NCI-H1694 treated with DMSO at 0.1 percent for 48 hours (cell line): ENCODE measurements at places on chromosomes 5 and 9.
A peak's percentile ranks its signal among the peaks of the same experiment; 100 is the strongest.

DNA sequence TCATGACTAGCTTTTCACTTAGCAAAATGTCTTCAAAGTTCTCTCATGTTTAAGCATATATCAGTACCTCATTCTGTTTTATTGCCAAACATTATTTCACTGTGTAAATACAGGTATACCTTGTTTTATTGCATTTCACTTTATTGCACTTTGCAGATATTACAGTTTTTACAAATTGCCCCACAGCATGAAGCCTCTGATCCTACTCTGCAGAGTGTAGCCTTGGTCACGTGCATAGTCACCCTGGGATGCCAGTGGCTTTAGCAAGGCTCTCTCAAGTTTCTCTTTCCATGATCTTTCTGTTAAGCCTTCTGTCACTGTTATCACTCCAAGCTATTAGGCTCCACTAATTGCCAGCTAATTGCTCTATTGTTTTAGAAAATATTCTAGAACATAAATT, 182.2 kb upstream of the GRIA1 start:
- DNase-seq, result no peak

GRCh38 chr9:116566677-116567488, 120.2 kb upstream of the TRIM32 start:
- no peak for DNase-seq

DNA sequence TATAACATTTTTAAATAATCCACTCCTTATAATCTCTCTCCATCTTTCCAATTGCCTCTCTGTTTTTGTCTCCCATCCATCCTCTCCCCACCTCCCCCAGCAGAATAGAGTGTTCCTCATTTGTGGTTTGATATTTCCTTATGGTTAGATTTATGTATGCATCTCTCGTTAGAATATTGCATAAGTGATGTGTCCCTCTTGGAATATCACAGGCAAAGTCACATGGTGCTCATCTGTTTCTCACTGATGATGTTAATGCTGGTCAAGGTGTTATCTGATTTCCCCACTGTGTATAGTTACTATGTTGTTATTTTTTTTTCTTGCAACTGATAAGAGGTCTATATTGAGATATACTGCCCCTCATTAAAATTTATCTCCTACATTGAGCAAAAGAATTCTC, 3.1 kb upstream of the LRRC70 start:
- no peak for DNase-seq

DNA sequence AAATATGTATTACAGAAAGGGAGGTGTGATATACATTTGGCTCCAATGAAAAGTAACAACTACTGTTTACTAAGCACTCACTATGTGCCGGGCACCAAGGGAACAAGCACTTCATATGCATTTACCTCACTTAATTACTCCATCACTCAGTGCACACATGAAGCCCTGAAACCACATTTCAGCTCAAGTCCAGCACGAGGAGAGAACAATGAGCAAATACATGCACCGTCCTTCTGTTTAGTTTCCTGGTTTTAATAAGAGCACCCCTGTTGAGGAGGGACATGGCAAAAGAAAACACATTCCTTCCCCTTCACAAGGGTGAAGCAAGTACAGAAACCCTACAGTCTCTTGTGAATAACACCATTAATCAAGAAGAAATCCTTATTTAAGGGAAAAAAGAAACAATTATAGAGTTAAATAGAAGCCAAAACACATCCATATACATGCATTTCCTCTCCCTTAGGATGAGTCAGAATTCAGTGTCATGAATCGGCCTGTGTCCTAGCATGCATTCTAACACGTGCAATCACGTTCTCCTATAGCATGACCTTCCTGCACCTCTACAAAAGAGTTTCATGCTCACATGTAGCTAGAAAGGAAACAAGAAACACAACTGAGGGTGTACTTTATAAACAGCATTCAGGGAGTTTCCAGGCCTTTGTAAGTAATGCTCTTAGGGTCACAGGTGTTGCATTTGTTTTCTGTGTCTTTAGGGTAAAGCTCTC, 411.6 kb downstream of the BNC2 start:
- no peak for DNase-seq

DNA sequence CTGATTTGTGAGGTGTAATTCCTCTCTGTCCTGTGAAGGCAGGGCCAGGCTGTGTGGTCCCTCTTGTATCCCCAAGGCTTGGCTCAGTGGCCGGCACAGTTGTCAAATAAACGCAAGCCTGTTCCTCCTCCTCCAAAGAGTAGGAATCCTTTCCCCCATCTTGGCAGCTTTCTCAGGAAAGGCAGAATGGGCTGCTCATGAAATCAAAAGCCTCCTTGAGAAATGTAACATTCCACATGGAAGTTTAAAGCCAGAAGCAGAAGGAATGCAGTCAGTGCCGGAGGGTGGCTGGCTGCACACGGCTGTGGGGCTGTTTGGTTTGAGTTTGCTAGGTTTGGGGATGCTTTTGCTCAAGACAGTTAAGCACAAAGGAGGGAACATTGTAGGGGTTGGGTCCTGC, 34.5 kb upstream of the MED10 start:
- no peak for DNase-seq

DNA sequence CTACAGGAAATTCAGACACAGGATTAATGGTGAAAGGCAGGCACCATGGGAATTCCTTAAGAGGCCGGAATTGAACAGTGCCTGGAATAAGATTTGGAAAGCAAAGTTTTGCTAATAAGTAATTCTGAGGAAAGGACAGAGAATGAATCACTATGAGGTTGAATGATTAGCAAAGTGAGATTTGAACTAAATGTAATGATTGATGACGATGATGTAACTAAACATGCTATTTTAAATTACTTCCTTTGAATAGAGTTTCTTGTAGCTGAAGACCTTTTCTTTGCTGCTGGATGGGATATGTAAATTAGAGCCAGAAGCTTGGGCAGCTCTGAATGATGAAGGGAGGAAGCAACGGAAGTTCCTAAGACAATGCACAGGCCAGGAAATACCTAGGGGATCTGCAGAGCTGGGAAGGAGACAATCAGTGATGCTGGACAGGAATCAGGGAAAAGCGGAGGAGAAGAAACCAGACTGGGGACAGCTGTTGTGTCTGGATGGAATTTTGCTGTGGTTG, 482.0 kb downstream of the PSAT1 start:
- DNase-seq, result no peak

DNA sequence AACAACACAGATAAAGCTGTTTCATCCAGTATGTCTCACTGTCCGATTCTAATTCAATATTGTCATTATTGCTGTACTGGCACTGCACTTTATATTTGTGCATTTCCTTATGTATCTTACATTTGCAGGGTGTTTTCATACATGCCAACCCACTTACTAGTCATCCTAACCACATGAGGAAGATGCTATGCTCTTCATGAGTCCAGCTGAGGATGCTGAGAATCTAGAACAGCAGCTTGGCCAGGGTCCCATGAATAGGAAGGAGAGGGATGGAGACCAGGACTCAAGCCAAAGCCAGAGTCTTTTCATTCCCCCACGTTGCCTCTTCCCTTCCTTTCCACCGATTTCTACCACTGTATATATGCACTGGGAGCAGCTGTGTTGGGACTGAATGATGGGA, 292.8 kb upstream of the KLF4 start:
- no peak for DNase-seq

GRCh38 chr9:80964374-80964773, 725.0 kb downstream of the TLE1 start:
- peak; percentile 65 for DNase-seq

- DNase-seq, result no peak
These were observed 232.7 kb downstream of the RFK start for GRCh38 chr9:76161541-76161940.

- no peak for DNase-seq
These were observed 14.4 kb upstream of the PAIP1 start for GRCh38 chr5:43571237-43571636.

DNA sequence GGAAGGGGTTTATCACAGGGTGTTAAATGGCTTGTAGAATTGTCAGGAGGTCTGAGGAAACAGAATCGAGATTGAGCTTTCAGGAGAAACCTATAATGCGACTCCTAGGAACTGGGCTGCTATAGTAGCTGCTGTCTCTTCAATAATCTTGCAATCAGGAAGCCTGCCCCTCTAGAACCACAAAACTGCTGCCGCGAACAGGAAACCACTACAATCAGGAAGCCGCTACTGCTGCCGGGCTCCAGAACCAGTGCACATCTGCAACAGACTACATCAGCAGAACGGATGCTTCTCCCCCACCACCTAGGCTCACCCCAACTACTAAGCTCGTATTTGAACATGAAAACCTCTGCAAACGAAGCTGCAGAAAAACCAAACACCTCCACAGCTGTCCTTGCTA, 31.6 kb downstream of the TNFSF8 start:
- DNase-seq, result no peak

GRCh38 chr5:157785801-157786200, 42.3 kb downstream of the LSM11 start:
- DNase-seq, result no peak

- no peak for DNase-seq
These were observed 3.9 kb downstream of the AMACR start for GRCh38 chr5:34003941-34004340.

DNA sequence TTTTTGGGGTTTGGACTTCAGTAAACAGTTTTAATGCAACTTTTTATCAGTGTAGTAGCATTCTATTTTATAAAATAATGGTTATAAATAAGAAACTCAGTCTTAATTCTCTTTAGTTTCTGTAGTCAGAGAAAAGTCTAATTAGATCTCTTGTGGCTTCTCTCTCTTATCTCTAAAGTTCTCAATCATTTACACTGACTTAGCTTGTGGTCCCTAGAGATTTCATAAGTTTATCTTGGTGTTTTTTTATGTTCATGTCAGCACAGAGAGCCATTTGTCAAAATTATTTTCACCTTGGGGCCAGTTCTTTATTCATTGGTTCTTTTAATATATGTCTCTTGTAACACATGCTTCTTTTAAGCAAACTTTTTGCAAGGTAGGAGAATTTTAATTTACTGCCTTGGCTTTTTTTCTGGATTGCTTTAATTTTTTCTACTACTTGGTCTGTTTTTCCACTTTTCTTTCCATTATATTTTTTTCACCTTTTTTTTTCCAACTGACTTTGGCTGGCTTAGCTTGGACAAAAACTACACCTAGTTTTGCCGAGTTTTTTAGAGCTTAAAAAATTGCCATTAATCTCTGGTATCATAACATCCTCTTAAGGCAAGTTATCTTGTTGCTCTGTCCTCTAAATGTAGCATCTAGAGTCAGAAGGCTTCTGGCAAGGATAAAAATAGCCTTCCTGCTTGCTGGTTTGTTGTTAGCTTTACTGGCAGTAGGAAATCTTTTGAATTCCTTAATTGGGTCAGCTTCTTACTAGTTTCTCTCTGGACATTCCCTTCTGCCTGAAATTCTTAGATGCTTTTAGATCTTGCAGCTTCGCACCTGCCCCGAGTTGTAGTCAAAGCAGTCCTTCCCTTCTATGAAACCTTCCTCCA, 35.3 kb downstream of the CPEB4 start:
- DNase-seq, result no peak

DNA sequence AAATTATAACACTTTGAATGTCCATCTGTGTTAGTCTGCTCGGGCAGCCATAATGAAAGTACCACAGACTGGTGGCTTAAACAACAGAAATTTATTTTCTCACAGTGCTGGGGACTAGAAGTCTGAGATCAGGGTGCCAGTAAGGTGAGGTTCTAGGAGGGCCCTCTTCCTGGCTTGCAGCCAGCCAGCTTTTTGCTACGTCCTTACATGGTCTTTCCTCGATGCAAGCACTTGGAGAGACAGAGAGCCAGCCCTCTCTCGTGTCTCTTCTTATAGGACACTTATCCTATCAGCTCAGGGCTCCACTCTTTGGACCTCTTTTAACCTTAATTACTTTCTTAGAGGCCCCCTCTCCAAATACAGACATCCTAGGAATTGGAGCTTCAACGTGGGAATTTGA, 351.8 kb downstream of the SPOCK1 start:
- DNase-seq, result no peak

GRCh38 chr9:116757030-116757429, 69.9 kb downstream of the TRIM32 start:
- DNase-seq, result peak; percentile 62

GRCh38 chr9:98161851-98162250, 30.6 kb downstream of the CORO2A start:
- no peak for DNase-seq

DNA sequence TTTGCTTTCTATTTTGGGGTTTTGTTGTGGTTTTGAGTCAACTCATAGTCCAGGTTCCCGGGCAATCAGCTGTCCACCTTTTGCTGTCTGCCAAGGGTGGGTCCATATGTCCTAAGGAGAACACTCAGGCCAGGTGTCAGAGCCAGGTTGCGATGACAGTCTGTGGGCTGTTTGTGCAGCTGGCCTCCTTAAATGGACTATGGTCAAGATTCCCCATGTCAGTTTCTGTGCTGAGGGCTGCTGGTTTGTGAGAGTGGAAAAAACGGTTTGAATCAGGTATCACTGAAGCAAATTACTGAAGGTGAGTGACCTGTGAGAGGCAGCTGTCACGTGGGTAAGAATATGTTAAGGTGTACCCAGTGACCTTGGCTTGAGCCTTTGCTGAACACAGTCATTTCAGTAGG, 33.0 kb downstream of the SNX30 start:
- no peak for DNase-seq

DNA sequence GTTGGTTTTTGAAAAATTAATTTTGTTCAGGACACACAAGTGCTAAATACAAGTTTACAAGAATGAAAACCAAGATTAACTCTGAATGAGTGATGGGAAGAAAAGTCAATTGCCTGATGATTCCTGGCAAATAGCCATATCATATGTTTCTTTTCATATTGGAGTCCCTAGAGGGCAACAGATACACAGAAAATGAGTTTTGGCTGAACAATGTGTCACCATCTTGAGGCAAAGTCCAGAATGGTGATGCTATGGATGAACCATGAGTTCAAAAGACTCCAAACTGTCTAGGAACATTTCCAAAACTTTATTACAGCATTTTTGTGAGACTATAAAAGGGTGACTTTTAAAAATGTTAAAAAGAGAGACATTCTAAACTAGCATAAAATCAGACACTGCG, 382.9 kb downstream of the TMEM161B start:
- DNase-seq, result peak; percentile 1

DNA sequence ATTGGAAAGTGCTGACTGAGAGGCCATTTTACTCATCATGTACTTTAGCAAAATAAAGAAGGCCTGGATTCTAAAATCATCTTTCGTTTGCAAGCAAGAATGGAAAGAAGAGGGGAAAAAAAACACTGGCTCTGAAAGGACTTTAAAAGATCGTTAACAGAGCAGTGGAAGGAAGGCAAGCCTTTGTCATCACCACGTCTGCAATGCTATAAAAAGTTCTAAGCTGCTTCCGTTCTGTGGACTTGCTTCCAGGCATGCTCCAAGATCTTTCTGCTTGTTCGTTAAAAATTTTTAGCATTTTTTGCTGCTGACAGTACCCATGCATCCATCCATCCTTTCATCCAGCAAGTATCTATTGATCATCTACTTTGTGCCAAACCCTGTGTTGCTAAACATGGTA, 226.5 kb downstream of the GABBR2 start:
- no peak for DNase-seq

- DNase-seq, result no peak
These were observed 72.4 kb downstream of the PARP8 start for GRCh38 chr5:50738864-50739263.
